ENCODE measurements at places on chromosomes 4 and X. TPM values are rescaled to one million over a fixed set of nuclear protein-coding genes. Genes with fewer than 3 reads are reported as not detected.

MND1 gene
- total RNA-seq, result 0.98 TPM

H2BW2 gene
- not detected for total RNA-seq

TMSB4X gene
- total RNA-seq, result 6,448 TPM

CYTL1 gene
- total RNA-seq, result 101 TPM

UCP1 gene
- not detected for total RNA-seq

HEPH gene
- 1.3 TPM for total RNA-seq

WDR17 gene
- total RNA-seq, result under 0.01 TPM

SPANXA2 gene
- not detected for total RNA-seq
